ENCODE measurements at places on chromosomes 6 and 20. TPM values are rescaled to one million over a fixed set of nuclear protein-coding genes. Genes with fewer than 3 reads are reported as not detected.

Gene GABRR1
- total RNA-seq = not detected

DNA sequence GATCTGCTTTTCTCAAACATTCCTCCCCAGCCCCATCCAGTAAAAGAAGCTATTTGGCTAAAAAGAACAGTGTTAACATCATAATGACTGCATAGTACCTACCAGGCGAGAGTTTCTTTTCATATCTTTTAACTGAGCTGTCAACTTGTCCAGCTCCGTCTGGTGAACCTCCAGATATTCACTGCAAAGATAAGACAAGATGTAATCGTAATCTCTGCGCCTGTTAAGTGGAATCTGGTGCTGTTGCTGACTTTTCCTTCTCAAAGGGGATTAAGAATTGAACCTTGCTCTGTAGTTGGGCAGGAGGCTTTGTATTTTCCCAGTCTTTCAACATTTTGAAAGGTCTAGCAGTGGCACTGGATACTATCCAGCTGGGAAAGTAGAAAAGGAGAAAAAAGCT lies 63.0 kb downstream of the RIPOR2 start:
- no peak overlapping the region for H3K4me3 ChIP-seq
- peaks cover 4% of the 10 kb centered on the region for H3K36me3 ChIP-seq
- no peak for DNase-seq

DNA sequence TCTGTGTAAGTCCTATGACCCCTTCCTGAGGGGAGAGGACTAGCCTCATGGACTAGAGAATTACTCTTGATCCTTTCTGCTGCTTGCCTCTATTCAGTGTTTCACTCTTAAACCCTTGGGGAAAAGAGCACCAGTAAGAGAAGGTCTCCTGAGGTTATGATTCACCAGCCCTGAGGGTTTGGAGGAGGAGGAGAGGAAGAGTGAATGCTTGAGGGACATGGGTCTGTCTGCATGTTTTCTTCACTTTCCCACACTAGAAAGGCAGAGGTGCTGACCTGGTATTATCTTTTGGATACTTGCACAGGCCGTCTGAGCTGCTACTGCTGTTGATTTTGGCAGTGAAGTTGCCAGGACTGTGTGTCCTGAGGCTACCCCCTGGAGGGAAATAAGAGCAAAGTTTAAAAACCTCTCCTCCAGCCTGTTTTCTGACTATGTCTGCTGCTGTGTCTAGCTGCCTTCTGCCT lies 78.3 kb downstream of the CD109 start:
- no peaks in the 10 kb centered on the region for H3K27me3 ChIP-seq
- DNase-seq = no peak
- no peak overlapping the region for H3K27ac ChIP-seq
- peaks cover 5% of the 10 kb centered on the region for H3K4me1 ChIP-seq
- H3K36me3 ChIP-seq = peaks cover 21% of the 10 kb centered on the region

DNA sequence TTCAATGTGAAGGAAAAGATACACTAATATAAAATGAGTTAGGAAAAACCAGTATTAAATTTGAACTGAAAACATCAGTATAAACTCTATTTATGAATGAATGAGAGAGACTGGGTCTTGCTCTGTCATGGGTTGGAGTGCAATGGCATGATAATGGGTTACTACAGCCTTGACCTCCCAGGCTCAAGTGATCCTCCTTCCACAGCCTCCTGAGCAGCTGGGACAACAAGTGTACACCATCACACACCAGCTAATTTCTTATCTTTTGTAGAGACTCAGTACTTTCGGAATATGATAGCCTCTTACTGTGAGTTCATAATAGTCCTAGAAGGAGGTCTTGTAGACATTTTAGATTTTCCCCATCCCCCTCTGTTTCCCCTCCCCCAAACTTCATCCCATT lies 21.4 kb downstream of the KCTD20 start:
- peaks cover 18% of the 10 kb centered on the region for H3K4me1 ChIP-seq
- no peak overlapping the region for H3K27ac ChIP-seq
- H3K27me3 ChIP-seq = no peaks in the 10 kb centered on the region
- H3K4me3 ChIP-seq = no peak overlapping the region
- no peak for DNase-seq

Gene TUBB
- total RNA-seq = 211 TPM

DNA sequence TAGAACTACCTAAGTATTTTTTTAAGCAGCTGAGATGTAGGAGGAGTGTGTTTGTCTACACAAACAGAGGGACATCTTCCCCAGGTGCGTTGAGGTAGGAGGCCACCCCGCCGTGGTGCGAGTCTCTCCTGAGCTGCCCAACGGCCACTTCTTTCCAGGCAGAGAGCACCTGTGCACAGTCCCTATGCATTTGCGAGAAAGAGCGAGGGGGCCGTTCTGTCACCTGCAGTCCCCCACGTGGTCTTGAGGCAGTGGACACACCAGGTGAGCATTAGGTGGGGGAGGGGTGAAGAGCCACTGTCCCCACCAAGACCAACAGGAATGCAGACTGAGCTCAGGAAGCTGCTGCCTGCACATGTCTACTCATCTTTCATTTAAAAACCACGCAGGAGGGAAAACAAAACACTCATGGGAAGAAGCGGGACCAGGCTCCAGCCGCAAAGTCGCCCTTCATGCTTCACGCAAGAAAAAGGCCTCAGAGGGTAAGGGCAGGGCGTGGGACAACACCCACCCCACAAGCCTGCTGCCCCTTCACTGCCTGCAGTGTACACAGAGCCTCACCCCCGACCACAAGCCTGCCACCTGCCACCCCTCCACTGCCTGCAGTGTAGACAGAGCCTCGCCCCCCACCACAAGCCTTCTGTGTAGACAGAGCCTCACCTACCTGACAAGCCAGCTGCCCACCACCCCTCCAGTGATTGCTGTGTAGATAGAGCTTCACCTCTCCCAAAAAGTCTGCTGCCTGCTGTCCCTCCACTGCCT lies 142.0 kb downstream of the DLL1 start:
- no peak overlapping the region for H3K4me3 ChIP-seq
- DNase-seq = peak; percentile 46
- H3K4me1 ChIP-seq = peaks cover 25% of the 10 kb centered on the region
- H3K27ac ChIP-seq = no peak overlapping the region

Gene ZNF318
- 24.1 TPM for total RNA-seq

DNA sequence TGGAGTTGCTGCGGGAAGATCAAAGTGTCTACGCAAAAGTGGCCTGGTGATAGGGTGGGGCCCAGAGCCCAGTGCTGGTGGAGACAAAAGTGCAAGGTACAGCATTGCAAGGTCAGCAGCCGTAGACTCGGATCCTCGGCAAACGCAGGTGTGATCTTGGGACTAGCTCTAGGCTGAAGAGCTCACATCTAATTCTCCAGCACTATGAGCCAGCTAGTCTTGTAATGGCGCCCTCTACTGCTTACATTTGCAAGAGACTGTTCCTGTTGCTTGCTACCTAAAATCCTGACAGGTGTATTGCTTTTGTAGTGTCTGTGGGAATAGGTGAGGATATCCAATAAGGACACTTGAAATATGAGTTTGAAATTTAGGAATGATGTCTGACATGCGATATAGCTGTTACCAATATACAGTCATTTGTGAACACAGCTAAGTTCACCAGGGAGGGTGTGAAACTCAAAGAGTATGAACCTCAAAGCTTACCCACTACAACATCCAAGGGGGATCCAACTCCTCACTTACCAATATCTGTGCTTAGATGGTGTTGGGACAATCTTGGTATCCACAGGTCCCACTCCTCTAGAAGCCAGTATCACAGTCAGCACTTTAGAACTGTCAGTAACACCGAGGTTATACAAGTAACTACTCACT lies 58.4 kb downstream of the PDE7B start:
- no peak overlapping the region for H3K4me3 ChIP-seq
- H3K4me1 ChIP-seq = no peaks in the 10 kb centered on the region
- H3K27ac ChIP-seq = no peak overlapping the region
- DNase-seq = no peak

GRCh38 chr6:138028893-138029292 lies 78.3 kb downstream of the PERP start:
- DNase-seq = no peak
- H3K4me1 ChIP-seq = peaks cover 43% of the 10 kb centered on the region
- H3K4me3 ChIP-seq = no peak overlapping the region
- no peaks in the 10 kb centered on the region for H3K36me3 ChIP-seq

Gene DNAH8
- 0.23 TPM for total RNA-seq

Gene HLA-DOA
- total RNA-seq = 8.9 TPM
